ENCODE measurements at places on chromosomes 5 and 9.
A peak's percentile ranks its signal among the peaks of the same experiment; 100 is the strongest.

GRCh38 chr9:92917176-92917800 lies 30.0 kb upstream of the FGD3 start:
- DNase-seq, result no peak

GRCh38 chr5:56402266-56403220 lies 169.4 kb upstream of the ANKRD55 start:
- no peak for DNase-seq

GRCh38 chr9:94887721-94888120 lies 161.2 kb downstream of the AOPEP start:
- DNase-seq, result no peak

DNA sequence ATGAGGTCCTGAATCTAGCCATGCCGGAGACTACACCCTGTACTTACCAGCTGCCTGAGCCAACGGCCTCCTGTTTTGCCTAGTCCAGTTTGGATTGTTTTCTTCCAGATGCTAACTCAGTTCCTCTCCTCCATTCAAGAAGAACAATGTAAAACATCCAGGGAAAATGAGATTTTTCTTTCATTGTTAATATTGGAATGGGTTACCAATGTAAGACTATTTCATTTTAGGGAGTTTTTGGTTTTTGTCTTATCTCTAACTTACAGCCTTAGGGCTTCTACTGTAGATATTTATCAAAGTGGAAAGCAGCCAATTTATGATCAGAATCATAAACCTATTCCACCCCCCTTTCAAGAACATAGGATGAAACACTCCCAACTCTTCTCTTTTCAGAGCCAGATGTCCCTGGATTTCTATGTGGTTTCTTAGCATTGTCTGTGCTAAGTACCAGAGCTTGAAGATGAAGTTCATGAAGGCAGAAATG lies 3.5 kb upstream of the VDAC1 start:
- DNase-seq, result no peak

DNA sequence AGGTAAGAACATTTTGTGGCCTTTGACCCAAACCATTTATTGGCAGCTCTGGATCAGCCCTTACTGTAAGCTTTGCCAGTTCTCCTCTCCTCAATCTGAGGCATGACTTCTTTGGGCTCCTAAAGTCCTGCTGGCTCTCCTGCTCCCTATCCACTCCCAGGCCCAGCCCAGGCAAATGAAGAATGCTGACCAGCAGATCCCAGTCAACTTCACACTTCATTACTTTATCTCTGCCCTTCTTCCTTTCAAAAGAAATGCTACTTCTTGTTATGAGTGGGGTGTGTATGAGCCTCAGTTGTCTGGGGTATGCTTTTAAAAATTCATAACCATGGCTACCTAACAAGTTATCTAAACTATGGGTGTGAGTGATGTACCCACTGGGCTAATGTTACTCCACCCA lies 479.6 kb downstream of the ACTL7B start:
- no peak for DNase-seq

- no peak for DNase-seq
Observed at GRCh38 chr5:5331848-5332247, 90.6 kb upstream of the ICE1 start.

DNA sequence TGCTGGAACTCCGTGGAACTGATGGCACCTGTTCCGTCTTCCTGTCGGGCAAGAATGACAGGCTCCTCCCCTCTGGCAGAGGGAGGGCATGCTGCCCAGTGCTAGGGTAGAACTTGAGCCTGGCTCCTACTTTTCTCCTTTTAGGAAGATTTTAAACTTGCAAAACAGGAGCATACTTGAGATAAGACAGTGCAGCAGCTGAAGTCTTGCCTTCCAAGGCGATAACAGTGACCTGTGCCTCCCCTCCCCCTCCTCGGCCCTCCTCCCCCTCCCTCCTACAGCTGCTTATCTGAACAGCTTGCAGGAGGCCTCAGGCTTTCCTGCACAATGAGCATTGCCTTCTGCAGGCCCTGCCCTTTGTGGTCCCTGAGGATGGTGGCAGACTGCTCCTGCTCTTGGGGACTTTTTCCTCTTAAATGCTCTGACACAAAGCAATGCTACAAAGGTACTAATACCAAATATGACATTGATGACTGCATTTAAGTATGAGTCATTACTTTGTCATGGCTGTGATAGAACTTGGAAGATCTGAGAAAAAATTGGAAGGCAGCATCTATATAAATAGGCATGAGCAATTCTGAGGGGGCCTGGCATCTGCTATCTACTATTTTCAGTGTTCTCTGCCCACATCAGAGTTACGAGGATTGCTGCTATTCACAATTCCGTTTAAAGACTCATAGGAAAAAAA lies 2.0 kb downstream of the GADD45G start:
- peak; percentile 49 for DNase-seq

GRCh38 chr5:133864711-133865110 lies 103.7 kb downstream of the C5orf15 start:
- DNase-seq, result no peak

DNA sequence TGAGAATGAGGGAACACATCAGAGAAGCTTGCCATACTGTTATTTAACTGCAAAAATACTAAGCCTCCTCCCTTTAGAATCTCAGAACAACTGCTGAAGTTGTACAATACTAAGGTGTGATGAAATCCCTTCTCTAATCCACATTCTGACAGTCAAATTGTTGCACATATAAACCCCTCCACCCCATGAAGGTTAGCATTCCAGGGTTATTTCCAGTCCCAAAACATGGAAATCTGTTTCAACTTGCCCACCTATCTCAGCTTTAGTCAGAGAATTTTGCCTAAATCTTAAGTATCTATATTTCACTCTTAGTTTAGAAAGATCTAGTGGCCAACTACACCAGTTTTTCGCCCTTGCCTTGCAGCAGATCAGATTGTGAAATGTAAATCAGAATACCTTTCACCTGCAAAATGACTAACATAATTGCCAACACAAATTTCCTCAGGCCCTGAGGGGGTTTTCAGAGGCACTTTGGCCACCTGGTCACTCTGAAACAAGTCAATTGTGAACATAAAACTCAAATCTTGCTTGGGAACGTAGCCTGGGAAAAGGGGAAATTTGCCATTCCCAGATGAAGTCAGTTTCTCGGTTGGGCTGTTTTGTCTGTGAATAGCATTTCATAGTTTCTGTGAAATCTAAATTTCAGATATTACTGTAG lies 93.9 kb downstream of the EFNA5 start:
- DNase-seq, result no peak

DNA sequence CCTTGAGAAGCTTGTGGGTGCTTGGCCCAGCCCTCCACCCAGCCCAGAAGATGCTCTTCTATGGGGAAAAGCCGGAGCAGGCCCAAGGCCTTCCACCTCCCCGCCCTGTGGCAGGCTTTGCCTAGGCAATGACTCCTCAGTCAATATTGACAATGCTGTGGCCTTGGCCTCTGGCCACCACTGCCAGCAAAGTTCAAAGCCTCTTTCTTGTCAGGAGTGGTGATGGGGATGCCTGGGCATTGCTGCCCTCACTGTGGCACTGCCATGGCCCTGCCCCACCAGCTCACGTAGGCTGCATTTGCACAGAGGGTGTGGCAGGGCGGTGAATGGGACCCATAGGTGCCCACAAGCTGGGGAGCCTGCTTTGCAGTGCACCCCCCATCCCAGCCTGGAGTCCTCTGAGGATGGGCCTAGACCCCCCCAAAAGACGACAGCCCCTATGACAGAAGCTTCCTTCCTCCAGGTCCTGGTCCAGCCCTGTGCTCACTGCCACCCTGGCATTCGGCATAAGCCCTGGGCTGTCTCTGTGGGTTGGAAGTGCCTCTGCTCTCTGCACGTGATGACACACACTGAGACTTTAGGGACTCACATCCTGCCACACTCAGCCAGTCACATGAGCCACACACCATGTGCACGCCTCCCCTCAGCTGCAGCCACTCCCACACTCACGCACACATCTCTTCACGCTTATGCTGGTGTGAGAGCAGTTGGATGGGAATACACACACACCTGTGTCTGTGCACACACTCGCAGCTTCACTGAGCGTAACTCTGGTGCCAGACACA lies 31.1 kb downstream of the MORN5 start:
- DNase-seq, result peak; percentile 20

DNA sequence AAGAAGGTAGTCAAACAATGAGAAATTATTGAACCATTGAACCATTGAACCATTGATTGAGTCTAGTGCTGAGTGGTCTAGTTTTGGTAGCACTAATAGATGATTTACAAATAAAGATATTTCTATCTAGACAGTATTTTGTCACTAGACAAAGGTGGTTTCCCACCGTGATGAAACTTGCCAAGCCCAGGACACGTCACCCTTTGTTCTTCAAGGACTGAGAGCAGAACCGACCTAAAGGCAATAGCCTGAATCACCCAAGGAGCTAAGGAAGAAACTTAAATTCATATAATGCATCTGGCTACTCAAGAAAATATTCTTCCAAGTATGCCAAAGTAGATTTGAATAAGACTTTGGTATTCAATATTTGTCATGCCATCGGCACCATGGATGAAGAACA lies 103.3 kb downstream of the ESM1 start:
- no peak for DNase-seq

DNA sequence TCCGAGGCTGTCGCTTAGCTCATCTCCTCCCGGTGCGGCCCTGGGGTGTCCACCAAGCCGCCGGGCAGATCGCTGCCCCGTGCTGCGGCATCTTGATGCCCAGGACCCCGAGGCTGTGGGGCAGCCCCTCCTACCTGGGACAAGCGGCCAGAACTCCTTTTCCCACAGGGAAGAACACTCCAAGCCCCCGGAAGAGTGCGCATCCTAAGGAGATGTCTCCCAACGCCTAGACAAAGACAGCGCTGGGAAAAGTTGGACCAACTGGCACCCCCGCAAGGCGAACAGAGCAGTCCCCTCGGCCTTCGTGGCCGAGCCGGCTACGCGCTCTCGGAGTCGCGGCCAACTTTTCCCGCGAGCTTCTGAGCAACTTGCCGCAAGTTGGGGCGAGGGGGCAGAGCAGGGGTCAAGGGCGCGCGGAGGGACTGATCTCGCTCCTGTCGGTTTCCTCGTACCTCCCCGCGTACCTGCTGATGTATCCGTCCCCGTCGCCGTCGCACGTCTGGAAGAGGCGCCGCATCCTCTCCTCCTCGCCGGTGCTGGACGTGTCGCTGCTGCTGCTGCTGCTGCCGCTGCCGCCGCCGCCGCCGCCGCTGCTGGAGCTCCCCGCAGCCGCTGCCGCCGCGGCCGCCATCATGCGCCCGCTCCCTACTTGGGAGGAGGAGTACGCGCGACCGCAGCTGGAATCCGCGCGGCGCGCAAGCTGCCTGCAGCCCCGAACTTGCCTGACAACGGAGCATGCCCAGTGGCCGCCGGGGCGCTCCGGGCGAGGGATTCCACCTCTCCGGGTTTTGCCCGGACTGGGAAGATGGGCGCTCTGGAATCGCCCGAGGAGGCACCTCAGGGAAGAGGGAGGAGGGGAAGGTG lies at the start of gene MCC:
Gene MCC (minus strand): TSS at position 673 of the 864 bp plus-strand sequence.
- DNase-seq, result peak; percentile 37

DNA sequence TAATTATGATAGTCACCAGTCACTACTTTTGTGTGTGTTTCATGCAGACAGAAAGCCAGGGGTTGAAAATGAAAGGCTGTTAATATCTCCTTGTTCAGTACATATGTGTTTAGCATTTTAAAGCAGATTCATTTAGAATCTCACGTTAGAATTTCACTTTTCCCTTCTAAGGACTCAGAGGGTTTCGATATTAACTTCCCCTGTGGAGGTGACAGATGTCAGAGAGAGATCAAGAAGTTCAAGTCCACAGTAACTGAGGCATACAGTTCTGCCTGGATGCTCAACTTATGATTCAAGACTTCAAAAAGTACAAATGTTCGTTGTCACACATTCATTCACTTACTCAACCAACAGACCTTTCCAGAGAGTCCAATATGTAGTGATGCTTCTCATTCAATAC lies 251.1 kb downstream of the EBF1 start:
- no peak for DNase-seq

- no peak for DNase-seq
Observed at GRCh38 chr5:54981928-54982327, 3.5 kb downstream of the ESM1 start.

- no peak for DNase-seq
Observed at GRCh38 chr5:150789450-150789849, 10.9 kb downstream of the SMIM3 start.

- DNase-seq, result no peak
Observed at GRCh38 chr9:35574578-35575122, 30.4 kb upstream of the TESK1 start.

- peak; percentile 71 for DNase-seq
Observed at GRCh38 chr5:157106630-157107461, 2.0 kb downstream of the HAVCR2 start.

- no peak for DNase-seq
Observed at GRCh38 chr5:176727528-176727900, 80.2 kb downstream of the TSPAN17 start.

- DNase-seq, result no peak
Observed at GRCh38 chr5:10461904-10462555, 20.4 kb downstream of the ROPN1L start.

DNA sequence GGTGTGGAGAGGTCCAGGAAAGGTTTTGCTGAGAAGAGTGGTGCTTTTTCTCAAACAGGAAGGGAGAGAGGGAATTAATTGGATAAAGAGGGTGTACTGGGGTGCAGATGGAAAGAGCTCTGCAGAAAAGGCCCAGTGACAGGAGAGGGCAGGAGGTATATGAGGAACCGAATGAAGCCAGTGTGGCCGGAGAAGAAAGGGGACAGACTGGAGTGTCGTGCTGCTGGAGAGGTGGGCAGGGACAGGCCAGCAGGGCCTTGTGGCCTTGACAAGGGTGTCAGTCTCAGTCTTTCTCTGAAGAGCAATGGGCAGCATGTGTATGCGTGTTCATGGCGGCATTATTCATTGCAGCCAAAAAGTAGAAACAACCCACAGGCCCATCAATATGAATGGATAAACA lies 48.1 kb downstream of the ARHGEF37 start:
- no peak for DNase-seq

GRCh38 chr9:4196886-4197285 lies 103.0 kb downstream of the GLIS3 start:
- no peak for DNase-seq

DNA sequence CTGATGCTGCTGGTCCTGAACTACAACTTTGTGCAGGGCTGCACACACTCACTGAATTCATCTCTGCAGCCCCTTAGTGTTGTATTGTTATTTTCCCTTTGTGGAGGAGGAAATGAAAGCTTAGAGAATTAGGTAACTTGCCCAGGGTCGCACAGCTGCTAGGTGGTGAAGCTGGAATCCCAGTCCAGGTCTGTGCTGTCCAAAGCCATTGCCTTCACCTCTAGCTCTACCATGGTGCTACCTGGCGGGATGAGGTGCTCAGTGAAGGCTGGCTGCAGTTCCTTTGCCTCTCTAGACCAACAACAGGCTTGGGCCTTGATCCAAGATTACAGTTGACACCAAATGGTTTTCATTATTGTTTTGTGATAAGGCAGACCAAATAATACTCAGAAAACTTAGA lies 177.8 kb upstream of the PITX1 start:
- no peak for DNase-seq

All from activated CD8-positive, alpha-beta T cell treated with anti-CD3 and anti-CD28 coated beads for 36 hours (primary cell).